ENCODE measurements at places on chromosomes 16 and 17. TPM values are rescaled to one million over a fixed set of nuclear protein-coding genes. Genes with fewer than 3 reads are reported as not detected.

DNA sequence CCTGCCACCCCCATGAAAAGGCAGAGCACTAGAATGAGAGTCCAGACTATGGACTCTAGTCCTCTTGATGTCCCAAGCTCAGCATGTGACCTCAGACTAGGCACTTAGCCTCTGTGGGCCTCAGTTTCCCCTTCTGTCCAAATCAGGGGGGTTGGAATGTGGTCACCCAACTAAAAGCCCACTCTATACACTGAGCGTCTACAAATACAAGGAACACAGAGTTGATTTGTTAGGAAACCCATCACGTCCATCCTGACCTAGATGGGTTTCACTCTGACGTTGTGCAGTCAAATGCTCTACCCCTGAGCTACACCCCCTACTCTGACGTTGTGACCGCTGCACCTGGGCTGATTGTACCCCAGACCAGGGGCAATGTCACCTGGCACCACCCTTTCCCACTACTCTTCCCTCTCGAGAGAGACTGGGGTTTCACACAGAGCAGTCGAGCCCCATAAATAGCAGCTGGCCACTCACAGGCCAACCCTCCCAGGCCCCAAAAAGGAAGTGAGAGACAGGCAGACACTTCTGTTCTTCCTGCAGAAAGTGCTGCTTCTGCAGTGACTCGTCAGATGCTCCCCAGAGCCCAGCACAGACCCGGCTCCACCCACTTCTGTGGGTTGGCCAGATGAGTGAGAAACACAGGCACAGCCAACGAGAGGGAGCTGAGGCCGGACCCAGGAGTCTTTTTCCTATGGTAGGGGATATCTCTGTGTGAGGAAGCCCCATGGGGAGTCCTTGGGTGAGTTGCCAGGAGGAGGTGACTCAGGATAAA is 16.1 kb upstream of the TNFRSF13B start:
- peak; percentile 84 for DNase-seq

DNA sequence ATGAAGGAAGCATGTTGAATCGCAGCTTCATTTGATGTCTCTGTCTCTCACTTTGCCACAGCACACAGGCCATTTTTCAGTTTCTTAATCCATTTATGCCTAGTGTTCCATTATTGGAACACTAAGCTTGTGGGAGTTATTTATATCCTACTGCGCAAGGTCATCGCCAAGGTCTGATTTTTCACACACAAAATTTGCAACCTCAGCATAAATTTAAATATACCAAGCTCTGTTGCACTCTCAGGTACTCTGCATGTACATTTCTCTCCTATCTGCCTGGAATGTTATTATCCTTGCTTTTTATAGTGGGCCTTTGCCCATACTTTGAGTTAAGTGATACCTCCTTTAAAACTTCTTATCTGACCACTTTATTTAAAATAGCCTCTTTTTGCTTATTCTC is 519.2 kb upstream of the TOM1L1 start:
- no peak for DNase-seq

- DNase-seq = no peak
These were observed 24.3 kb upstream of the B4GALNT2 start for GRCh38 chr17:49108318-49108717.

- no peak for DNase-seq
These were observed 301.9 kb upstream of the KCNJ16 start for GRCh38 chr17:69773081-69773480.

KRTAP3-2 gene
- not detected for total RNA-seq

DNA sequence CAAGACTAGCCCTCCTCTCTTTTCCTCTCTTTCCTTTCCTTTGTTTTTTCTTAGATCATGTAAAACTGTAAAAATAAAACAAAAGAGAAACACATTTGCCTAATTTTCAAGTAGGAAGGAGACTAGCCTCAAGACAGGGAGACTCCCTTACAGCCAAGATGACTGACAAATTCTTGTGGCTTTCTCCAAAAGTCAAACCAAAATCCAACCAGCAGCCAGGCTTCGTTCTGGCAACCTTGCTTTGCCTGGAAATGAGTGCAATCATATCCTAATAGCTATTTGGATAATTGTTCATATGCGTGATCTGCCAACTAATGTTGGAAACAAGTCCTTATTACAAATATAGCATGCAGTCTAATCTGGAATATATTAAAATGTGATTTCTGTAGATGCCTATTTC is 868.9 kb upstream of the SOX9 start:
- DNase-seq = no peak

DNA sequence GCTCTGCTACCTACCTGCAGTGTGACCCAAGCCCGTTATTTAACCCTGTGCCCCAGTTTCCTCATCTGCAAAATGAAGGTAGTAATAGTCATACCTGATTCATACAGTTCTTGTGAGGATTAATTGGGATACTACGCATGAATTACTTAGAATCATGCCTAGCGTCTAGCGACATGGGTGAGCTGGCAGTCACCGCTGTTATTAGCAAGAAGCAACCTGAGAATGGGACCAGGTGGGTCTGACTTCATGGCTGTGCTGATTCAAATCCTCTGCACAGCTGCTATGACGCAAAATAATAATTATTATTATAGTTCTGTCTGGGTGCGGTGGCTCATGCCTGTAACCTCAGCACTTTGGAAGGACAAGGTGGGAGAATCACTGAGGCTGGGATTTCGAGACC is 7.9 kb downstream of the SOCS1 start:
- DNase-seq = no peak

- DNase-seq = no peak
These were observed 6.5 kb upstream of the XYLT2 start for GRCh38 chr17:50339381-50339780.

- DNase-seq = peak; percentile 86
These were observed 7.4 kb upstream of the DHRS7B start for GRCh38 chr17:21119247-21119918.

GRCh38 chr17:28968914-28969295 is 17.6 kb upstream of the PHF12 start:
- DNase-seq = no peak

DNA sequence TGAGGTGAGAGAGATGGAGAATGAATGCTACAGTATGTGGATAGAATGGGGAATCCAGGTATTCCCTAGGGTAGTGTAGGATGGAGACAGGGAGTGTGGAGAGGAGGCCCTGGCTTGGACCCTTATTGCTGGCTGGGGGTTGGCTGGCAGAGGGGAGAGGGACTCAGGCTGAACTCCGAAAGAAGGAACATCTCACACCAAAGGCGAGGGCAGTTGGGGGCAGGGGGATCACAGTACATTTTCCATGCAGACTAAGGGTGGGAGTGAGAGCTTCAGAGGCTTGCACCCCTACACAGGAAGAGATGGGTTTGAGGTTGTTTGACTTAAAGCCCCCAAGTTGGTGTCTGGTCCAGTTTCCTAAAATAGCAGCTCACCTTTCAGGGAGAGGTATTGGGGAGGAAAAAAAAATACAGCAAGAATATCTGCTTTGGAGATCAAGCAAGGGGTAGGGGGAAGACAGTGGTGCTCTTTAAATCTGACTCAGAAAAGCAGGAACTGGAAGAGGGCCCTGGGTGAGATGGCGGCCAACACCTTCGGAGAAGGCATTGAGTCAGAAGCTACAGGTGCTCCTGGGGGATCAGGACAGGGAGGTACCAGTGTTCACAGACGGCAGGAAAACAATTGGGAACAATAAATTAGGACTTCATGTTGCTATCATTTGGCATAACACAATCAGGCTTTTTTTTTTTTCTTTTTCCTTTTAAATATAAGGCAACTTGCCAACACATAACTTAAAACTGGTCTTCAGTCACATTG is 12.4 kb downstream of the TRAF4 start:
- DNase-seq = no peak

SLC16A6 gene
- not detected for total RNA-seq

DNA sequence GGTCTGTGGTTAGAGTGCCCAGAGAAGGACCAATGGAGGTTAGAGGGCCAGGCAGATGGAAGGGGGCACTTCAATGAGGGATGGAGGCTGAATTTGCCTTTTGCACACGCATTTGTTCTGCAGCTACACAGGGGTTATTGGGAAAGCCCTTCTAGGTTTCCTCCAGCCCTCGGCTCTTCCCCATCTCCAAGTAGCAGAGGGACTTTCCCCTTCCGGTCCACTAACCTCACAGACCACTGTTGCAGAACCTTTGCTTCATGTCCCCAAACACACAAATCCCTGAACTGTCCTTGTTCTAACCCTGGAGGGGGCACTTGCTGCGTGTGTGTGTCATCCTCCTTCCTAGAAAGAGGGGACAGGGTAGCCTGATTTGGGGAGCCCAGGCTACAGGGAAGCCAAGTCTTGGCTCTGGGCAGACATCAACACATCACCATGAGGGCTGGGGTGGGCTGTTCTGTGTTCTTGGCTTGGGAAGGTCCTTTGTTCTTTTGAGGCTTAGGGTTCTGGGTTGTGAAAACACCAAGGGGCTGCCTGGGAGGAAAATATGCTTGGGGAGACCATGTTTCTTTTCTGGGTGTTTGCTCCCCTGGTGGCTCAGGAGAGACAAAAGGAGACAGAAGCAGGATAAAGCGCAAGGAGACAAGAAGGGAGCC is 7.3 kb upstream of the NR1D1 start:
- no peak for DNase-seq

SLC9A5 gene
- 1.1 TPM for total RNA-seq

GRCh38 chr17:49234509-49235080 is 4.0 kb upstream of the PHOSPHO1 start:
- DNase-seq = no peak

- DNase-seq = no peak
These were observed 40.0 kb downstream of the GRB7 start for GRCh38 chr17:39777534-39778365.

SIRT7 gene
- 11.4 TPM for total RNA-seq

DNA sequence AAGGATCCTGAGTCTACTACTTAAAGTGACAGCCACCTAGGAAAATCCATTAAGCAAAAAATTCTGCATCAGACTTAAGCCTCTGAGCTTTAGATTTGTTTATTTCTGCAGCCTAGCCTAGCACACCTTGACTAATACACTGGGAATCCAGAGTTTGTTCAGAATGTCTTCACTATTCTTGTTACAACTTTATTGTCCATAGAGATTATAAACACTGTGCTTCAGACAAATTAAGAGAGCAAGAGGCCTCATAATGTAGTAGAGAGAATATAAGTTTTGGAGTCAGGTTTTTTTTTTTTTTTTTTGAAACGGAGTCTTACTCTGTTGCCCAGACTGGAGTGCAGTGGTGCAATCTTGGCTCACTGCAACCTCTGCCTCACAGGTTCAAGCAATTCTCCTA is 8.9 kb upstream of the THUMPD1 start:
- DNase-seq = no peak

GRCh38 chr16:459761-460160 is 34.3 kb downstream of the RAB11FIP3 start:
- DNase-seq = no peak

DNA sequence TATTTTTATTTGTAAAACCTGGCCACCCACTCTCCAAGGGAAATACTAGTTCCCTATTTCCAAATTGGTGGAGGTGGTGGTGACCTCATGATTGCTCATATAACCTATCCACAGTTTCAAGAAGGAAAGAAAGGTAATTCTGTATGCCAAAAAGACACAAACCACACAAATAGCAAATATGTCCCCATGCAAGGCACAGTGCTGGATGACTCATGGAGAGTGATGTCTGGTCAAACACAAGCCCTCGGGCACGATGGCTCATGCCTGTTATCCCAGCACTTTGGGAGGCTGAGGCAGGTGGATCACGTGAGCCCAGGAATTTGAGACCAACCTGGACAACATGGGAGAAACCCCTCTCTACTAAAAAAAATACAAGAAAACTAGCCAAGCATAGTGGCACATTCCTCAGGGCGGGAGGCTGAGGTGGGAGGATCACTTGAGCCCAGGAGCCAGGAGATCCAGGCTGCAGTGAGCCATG is 64.2 kb downstream of the GNA13 start:
- no peak for DNase-seq

TMC8 gene
- total RNA-seq = 4.9 TPM

DNA sequence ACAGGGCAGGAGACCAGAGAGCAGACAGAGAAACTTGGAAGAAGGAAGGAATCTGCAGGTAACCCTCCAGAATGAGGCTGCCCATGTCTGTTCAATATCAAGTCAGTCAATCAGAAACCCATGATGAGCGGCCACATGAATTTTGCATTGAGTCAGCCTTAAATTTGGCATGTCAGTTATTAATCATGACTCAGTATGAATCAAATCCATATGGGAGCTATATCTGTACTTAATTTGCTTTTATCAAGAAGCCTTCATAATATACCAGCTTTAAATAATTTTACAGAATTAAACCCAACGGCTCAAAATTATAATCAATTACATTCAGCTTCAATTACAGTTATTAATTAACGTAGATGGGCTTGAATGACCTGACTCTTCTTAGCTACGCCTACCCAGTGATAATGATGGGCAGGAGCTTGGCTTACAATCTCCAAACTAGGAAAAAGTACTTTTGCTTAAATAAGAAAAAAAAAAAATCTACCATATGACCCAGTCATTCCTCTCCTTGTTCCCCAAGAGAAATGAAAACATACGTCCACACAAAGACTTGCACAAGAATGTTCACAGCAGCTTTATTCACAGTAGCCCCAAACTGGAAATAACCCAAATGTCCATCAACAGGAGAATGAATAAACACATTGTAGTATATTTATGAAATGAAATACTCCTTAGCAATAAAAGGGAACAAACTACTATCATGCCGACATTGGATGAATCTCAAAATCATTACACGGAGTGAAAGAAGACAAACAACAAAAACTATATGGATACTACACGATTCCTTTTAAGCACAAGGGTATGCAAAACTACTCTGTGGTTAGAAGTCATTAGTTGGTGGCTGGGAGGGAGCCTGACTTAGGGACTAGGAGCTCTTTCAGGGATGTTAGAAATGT is 48.6 kb downstream of the SLC39A11 start:
- no peak for DNase-seq

- no peak for DNase-seq
These were observed 151.6 kb downstream of the PHKB start for GRCh38 chr16:47612711-47613110.

PTGES3L gene
- 6.8 TPM for total RNA-seq
